ENCODE measurements at places on chromosomes 4 and X. TPM values are rescaled to one million over a fixed set of nuclear protein-coding genes. Genes with fewer than 3 reads are reported as not detected.

- DNase-seq, result no peak
Observed at GRCh38 chr4:133801883-133802282, 399.7 kb downstream of the PABPC4L start.

DNA sequence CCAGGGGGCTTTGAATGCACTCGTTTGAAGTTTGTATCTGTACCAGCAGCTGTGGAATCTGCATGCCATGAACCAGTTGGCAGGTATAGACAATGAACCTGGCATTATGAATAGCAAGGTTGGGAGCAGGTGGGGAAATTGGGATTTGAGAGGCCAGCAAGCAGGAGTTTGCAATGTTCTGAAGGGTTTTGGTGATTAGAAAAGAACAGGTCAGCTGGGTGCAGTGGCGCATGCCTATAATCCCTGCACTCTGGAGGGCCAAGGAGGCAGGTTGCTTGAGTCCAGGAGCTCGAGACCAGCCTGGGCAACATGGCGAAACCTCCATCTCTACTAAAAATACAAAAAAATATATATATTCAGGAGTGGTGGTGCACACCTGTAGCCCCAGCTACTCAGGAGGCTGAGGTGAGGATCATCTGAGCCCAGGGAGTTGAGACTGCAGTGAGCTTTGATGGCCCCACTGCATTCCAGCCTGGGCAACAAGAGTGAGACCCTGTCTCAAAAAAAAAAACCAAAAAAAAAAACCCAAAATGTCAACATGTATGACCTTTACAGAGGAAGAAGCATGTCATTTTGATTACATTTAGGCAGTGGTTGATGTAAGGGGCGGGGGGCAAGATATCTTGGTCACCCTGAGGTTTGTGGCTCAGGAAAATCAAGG is 63.9 kb downstream of the TSC22D3 start:
- no peak for DNase-seq

IBSP gene
- total RNA-seq, result not detected

GLRA3 gene
- total RNA-seq, result not detected

PABPC1L2B gene
- 9.4 TPM for total RNA-seq

DNA sequence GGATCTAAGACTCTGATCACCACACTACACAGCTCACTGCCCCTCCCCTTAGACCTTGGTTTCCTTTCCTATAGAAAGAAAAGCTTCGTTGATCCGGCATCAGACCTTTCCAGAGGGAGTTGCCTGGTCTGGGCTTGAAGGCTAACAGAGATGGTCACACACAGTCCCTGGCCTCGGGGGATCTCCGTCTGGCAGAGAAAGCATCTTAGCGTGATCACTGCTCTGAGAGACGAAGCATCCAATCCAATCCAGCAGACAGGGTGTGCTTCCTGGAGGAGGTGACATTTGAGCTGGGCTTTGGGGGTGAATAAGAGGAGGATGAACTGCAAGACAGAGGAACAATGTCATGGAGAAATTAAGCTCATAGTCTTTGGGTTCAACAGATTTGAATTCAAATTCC is 49.5 kb downstream of the HTRA3 start:
- no peak for DNase-seq

DNA sequence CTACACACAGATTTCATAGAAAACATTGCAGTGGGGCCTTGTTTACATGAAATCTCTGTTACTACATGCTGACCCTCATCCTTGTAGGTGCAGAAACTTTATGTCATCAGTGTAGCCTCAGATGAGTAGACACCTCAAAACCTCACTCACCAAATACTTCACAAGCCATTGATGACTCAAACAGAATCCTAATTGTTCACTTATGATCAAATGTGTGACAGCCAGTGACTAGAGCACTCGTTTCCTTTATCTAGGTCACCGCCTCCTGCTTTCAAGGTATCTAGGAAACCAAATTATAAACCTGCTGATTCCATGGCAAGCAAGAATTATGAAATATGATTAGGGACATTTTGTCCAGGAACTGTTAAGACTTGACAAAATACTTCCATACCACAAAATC is 255.8 kb upstream of the GPRIN3 start:
- no peak for DNase-seq
